Mammary epithelial cell (primary cell): ENCODE measurements at places on chromosomes 11 and 22.

- no peak for DNase-seq
Observed at GRCh38 chr22:46915950-46916730, 153.7 kb downstream of the TBC1D22A start.

DNA sequence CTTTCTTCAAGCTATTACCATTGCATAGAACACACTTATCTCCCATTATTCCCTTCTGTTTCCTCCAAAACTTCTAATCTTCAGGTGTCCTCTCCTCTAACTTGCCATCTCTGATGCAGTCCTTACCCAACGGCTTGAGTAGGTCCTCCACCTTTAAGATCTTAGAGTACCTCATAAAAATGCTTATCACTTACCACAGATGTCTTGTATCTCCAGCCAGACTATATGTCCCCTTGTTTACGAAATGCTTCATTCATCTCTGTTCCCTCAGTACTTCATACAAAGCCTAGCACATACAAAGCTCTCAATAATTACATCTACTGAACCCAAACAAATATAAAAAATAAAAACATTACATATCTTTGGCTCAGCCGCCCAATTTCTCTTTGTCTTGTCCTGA, 49.2 kb downstream of the PAK1 start:
- DNase-seq: no peak

- no peak for DNase-seq
Observed at GRCh38 chr11:4213746-4214145, 119.1 kb downstream of the RRM1 start.

- no peak for DNase-seq
Observed at GRCh38 chr11:45454917-45455401, 168.8 kb upstream of the SYT13 start.

DNA sequence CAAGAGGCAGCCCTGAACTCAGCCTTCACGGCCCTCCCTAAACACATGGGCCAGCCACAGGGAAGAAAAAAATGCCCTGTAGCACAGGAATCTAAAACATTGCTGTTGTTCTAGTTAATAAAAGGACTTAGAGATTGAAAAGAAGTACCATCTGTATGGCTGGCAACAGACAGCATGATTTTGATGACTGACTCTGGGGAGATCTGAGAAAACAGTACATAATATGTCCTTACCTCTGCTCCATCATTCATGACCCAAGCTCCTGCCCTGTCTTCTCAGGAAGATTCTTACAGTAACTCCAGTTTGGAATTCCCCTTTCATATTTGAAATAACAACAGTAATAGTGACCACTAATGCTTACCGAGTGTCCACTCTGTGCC, 244.2 kb downstream of the ETS1 start:
- DNase-seq: no peak

DNA sequence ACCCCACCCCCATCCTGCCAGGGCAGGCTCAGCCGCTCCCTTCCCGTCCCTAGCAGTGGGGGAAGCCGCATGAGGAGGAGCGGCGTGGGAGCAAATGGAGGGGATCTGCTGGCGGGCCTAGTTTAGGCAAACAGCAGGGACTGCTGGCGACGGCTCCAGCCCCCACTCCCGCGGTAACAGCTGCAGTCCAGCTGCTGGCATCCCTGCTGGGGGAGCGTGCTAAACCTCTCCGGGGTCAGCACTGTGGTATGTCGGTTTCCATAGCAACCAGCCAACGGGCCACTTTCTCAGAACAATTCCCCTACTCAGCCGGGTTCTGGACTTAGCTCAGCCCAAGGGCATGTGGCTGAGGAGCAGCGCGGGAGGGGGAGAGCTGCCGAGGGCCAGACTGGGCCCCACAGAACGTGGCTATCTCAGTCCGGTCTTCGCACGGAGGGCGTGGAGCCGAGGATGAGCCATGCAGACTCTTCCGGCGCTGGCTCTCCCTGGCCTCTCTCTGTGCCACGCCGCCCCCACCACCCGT, 98.8 kb downstream of the PKNOX2 start:
- peak; percentile 13 for DNase-seq

DNA sequence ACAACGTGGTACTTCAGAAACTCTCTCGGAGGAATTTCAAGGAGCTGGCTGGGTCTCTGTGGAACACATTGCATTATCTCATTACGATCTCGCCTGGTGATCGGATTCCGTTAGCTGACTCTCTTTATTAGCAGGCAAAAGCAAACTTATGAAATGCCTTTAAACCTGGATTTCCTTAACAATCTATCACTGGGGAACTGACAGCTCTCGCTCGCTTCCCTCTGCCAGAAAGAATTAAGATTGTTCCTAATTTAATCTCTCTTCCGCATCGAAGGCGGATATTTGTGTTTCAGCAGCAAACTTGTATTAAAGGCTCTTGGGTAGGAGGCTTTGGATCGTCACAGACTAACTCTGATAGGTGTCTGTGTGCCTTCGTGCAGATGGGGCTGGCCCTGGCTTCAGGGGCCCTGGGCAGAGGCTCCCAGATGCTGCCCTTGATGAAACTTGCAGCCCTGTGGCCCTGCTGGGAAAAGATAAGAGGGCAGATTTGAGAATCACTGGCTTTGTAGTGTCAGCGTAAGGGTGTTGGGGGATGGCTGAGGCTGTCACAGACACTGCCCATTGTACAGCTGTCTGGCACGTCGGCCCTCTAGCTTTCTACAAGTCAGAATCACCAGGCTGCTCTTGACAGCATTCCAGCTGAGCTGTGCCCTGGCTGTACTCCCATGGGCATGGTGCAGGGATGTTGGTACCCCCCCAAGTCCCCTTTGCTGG, 162.2 kb upstream of the NECTIN1 start:
- no peak for DNase-seq

GRCh38 chr22:23132376-23133091, 9.3 kb downstream of the RSPH14 start:
- no peak for DNase-seq

GRCh38 chr11:80722629-80723028, 1281.8 kb upstream of the TENM4 start:
- peak; percentile 76 for DNase-seq

DNA sequence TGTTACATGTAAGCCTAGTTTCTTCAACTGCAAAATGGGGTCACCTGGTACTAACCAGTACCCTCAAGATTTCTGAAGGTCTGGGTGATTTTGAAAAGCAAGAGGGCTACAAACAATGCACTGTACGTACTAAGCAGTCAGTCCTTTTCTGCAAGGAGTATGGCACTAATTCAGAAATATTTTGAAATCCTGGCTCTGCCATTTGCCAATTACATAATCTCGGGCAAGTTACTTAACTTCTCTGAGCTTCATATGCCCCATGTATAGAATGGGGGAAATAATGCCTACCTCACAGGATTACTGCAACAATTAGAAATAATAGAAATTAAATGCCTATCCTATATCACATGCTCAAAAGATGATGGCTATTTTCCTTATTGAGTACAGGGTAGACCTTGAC, 60.7 kb upstream of the CCDC89 start:
- no peak for DNase-seq

- DNase-seq: no peak
Observed at GRCh38 chr11:32162906-32163305, 72.0 kb downstream of the RCN1 start.

DNA sequence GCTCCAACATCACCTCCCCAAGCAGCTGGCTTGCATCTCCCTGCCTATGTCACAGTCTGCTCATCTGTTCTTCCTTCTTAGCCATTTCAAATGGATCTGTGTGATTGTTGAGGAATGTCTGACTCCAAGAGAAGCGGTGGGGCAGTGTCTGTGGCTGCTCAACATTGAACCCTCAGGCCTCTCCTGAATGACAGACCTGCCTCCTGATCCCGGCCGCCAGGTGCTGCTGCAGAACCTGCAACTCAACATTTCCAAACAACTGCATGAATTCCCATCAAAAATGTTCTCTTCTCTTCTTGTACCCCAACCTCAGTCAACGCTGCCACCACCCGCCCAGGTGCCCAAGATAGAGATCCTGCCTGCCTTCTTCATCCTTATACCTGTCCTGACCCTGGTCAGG, 132.5 kb downstream of the FBXO7 start:
- DNase-seq: no peak

DNA sequence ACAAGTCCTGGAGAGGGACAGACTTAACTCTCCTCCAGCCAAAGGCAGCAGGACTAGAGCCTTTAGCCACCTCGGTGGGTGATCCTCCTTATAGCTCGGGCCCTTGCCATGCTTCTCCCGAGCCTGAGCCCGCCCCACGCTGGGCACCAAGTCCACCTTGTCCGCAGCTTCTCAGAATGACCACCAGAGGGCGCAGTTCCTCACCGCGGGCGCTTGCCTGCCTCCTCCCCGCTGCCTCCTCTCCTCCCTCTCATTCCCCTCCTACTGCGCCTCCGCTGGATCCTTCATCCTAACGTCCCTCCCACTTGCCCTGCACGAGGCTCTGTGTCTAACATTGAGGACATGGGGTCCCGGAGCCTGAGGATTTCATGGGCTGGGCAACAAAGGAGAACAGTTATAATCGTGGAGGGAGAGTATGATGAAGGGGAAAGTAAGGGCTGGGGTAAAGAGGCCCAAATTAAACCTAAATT, 11.3 kb upstream of the MOGAT2 start:
- peak; percentile 55 for DNase-seq

DNA sequence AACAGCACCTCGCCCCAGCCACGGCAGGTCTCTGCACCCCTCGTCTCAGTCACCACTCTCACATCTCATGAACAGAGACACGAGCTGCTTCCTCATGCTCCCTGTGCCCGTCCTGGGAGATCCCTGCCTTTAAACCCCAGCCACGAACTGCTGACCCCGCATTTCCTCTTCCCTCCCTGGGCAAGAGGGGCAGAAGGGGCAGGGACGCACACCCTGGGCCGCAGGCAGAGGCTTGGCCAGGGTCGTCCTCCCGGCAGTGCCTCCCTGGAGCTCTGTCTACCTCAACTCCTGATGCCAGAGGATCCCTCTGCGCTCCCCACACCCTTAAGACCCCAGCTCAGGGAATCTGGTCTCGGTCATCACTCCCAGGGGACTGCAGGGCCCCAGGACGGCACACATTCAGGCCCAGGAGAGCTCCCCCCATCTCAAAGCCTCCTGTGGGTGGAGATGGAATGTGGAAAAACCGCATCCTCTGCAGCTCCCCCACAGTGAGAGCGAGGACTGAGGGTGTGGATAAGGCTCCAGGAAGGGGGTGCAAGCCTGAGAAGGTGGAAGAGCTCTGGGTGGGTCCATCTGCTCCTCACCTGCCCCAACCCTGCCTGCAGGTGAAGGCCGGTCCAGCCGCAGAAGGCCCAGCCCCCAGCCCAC, 1.2 kb downstream of the BID start:
- peak; percentile 35 for DNase-seq

- no peak for DNase-seq
Observed at GRCh38 chr22:37496651-37497050, 10.5 kb upstream of the MFNG start.

- no peak for DNase-seq
Observed at GRCh38 chr11:83409476-83409875, 123.3 kb upstream of the CCDC90B start.

GRCh38 chr11:67631411-67631810, 1.7 kb upstream of the NUDT8 start:
- DNase-seq: no peak

DNA sequence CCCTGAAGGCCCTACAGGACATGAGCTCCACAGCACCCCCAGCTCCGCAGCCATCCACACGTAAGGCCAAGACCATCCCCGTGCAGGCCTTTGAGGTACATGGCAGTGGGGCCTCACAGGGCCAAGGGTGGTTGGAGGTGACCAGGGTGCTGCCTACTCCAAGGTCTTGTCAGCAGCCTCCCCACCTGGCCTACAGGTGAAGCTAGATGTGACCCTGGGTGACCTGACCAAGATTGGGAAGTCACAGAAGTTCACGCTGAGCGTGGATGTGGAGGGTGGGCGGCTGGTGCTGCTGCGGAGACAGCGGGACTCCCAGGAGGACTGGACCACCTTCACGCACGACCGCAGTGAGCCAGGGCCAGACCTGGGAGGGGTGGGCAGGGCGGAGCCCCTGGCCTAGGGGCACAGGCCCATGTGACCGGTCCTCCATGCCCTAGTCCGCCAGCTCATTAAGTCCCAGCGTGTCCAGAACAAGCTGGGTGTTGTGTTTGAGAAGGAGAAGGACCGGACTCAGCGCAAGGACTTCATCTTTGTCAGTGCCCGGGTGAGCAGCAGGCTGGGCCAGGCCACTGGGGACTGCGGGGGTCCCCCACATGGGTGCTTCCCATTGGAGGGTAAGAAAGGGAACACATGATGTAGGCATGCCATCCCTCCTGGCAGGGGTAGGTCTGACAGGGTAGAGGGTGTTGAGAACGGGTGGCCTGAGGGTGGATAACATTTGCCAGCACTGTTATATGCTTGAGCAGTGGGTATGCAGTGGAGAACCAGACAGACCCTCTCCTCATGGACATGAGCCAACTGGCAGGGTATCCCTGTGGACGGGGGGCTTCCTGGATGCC, 5.6 kb downstream of the INPPL1 start:
- DNase-seq: no peak

- DNase-seq: no peak
Observed at GRCh38 chr11:100774132-100774531, 87.0 kb downstream of the ARHGAP42 start.

- DNase-seq: peak; percentile 71
Observed at GRCh38 chr11:57255618-57256017, 18.6 kb upstream of the APLNR start.

DNA sequence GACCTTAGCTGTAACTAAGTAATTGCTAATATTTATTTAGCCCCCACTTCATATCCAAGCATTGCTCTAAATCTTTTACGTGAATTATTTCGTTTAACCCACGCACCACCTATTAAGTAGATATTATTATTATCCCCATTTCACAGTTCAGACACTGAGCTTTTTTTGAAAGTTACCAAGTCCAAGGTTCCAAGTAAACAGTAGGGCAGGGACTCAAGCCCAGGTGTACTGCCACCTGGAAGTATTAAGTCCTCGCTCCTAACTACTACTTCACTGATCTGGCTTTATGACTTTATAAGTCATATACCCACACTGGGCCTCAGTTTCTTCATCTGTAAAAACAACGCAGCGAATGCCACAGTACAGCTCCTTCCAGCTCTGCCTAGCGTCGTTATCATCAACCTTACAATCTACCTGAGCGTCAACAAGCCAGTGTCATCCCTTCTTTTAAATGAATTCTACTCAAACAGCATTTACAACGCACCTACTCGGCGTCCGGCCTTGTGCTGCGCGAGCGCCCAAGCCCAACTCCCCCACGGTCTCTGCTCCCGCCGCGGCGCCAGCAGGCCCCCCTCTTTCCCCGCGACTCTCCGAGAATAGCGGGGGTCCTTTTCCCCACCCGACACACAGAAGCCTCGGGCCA, 624 bp downstream of the TMEM41B start:
- DNase-seq: peak; percentile 30

DNA sequence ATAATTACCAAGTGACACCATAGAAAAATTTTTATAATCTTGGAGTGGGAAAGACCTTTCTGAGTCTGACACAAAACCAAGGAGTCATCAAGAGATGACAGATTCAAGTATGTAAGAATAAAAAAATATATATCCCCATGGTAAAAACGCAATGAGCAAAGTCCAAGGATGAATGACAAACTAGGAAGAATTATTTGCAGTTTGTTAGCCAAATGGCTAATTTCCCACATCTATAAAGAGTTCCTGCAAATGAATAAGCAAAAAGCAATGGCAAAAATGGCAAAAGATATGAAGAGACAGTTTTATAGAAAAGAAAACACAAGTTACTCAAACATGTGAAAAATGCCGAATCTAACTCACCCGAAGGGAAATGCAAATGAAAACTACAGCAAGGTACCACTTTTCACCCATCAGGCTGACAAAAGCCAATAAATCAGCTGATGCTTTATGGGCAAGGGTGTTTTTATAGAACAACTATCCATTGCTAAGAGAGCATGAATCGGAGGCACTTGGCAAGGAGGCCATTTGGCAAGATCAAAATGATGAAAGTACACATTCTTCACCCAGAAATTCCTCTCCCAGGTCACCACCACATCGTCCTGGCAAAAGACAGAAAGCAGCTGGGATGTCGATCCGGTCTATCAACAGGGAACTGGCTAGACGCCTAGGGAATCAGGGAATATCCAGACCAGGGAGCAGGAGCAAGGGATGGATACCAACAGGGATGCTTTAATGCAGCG, 21.1 kb upstream of the KLHL35 start:
- no peak for DNase-seq
